Naive thymus-derived CD8-positive, alpha-beta T cell (primary cell): ENCODE measurements at places on chromosomes 5 and 9.

DNA sequence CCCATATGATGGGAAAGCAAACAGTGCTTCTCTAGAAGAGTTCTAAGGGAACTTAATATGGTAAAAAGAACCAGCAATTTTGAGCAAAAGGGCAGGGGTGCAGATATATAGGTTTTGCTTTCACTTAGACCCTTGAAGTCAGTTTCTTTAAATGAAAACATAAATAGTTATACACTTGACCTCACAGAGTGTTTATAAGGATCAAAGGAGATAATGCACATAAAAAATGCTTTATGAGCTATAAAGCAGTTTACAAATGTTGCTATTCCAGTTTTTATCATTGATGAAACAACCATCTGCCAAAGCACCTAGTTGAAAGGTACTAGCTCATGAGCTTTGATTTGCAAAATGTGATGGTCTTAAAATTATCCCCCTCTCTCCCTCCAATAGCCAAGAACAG, 45.7 kb downstream of the ITGA2 start:
- DNase-seq, result no peak

GRCh38 chr9:92696619-92697018, 26.7 kb upstream of the IPPK start:
- DNase-seq, result no peak

DNA sequence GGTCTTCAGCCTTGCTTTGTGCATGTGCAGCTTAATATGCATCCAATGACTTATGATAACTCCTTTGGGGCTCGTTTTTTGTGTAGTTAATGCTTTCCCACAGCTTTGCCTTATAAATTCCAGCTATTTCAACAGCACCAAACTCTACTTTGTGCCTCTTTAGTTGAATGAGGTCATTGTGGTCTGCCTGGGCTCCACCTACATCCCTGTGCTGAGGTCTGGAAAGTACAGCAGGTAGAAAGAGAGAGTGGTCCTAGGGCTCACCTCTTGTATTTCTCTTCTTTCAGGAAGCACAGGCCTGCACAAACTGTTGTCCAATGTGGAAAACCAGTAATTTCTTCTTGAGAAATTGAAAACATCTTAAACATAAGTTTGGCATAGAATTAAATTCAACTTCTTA, 167.2 kb downstream of the XRCC4 start:
- no peak for DNase-seq

GRCh38 chr5:59367791-59368394, 525.6 kb downstream of the PDE4D start:
- DNase-seq, result peak; percentile 65

DNA sequence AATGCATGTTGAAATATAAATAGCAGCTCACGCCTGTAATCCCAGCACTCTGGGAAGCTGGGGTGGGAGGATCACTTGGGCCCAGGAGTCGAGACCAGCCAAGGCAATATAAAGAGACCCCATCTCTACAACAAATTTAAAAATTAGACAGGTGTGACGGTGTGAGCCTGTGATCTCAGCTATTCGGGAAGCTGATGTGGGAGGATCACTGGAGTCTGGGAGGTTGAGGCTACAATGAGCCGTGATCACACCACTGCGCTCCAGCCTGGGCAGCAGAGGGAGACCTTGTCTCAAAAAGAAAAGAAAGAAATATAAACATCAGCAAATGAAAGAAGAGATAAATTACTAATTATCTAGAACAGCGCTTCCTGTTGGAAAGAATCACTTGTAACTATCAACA, 105.0 kb downstream of the MAPKAP1 start:
- no peak for DNase-seq

DNA sequence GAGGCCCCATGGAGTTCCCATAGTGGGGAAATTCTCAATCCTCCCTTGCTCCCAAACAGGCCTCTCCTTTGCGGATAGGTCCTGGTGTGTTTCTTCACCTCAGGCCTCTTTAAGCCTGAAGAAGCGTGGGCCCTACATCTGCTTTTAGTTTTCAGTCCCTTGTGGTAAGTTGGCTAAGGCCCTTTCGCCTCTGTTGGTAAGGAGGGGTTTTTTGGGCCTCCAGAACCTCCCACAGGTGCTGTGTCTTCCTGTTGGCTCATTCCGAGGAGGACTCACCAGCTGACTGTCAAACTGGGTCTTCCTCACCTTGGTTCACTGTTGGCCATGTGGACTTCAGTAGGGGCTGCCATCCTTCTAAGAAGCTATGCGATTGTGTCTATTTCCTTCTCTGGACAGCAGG, 56.4 kb upstream of the DHFR start:
- no peak for DNase-seq

GRCh38 chr9:136015656-136016571, 54.7 kb upstream of the UBAC1 start:
- no peak for DNase-seq

DNA sequence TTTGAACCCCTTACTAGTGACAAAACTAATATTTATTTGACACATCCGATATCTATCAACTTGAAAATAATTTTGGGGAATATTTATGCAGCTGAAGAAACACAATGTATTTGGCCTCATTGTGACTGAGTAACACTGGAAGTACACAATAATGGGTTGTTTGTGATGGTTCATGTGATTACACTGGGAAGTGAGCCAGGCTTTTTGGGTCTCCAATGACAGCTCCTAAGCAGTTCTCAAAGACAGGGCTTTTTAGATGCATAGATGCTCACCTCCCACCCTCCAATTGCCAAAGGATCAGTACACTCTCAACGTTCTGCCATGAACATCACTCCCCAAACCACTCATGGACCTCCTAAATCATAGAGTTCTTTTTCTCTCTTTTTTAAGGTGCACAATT, 170.0 kb downstream of the SLC24A2 start:
- no peak for DNase-seq

GRCh38 chr9:127311239-127311741, 46.7 kb downstream of the GARNL3 start:
- DNase-seq, result peak; percentile 43

DNA sequence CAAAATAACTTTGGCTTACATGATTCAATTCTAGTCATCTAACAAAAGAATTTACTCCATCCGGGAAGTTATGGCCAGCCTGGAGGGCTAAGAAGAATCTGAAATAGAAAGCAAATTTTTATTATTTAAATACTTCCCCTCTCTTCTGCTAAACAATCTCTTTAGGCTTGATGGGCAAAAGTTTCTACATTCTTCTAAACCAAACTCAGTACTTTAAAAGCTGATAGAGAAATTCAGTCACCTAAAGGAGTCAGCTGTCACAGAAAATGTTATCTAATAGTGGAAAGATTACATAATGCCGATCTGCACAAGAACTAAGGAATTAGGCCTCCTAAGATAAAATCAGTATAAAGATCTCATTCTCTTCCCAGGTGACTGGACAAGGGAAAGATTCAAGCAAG, 32.4 kb downstream of the GNAQ start:
- no peak for DNase-seq

DNA sequence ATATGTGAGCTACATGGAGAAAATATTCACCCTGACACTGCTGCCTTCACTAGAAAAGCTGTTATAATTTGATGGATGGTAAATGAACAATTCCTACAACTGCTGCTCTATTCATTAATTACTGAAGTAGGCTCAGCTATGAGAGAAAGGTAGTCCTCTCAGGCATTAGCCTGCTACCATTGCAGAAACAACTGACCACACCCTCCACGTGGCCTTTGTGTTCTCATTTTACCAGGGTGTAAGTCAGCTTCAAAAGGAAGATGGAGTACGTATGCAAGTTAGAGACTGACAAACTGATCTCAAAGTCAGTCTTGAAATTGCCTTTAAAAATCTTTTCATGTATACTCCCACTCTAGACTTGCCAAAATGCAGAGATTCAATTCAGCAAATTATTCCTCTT, 26.3 kb upstream of the TPD52L3 start:
- DNase-seq, result no peak

GRCh38 chr5:15008921-15009320, 137.3 kb upstream of the ANKH start:
- no peak for DNase-seq

DNA sequence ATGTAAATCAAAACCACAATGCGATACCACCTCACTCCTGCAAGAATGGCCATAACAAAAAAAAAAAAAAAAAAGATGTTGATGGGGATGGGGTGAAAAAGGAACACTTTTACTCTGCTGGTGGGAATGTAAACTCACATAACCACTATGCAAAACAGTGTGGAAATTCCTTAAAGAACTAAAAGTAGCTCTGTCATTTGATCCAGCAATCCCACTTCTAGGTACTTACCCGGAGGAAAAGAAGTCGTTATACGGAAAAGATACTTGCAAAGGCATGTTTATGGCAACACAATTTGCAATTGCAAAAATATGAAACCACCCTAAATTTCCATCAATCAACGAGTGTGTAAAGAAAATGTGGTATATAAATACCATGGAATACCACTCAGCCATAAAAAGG, 205.0 kb downstream of the TENT4A start:
- DNase-seq, result no peak

- DNase-seq, result no peak
These were observed 68.7 kb downstream of the RAB24 start for GRCh38 chr5:177234841-177235240.

DNA sequence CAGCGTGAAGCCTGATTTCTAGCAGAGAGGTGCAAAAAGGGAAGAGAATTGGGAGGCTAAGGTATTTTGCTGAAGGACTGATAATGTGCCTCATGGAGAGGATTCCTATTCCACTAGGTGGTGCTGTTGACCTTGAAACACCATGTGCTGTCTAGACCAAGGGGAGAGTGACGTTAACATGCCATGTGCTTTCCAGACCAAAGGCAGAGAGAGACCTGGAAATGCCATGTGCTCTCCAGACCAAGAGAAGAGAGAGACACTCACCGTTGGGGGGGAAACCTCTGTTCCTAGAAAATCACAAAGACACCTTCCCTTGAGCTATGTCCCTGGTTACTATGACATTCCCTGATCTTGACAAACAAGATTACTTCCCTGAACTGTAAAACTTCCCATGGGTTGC, 286.0 kb upstream of the TUSC1 start:
- no peak for DNase-seq

GRCh38 chr9:121692606-121693387, 41.4 kb downstream of the DAB2IP start:
- DNase-seq, result no peak

- peak; percentile 79 for DNase-seq
These were observed 5.1 kb downstream of the MGAT4B start for GRCh38 chr5:179801304-179802206.

GRCh38 chr5:31052937-31053658, 140.4 kb upstream of the CDH6 start:
- no peak for DNase-seq

- DNase-seq, result no peak
These were observed 211.8 kb upstream of the RASEF start for GRCh38 chr9:83274787-83275186.

GRCh38 chr9:286071-286740, 71.5 kb downstream of the DOCK8 start:
- no peak for DNase-seq

DNA sequence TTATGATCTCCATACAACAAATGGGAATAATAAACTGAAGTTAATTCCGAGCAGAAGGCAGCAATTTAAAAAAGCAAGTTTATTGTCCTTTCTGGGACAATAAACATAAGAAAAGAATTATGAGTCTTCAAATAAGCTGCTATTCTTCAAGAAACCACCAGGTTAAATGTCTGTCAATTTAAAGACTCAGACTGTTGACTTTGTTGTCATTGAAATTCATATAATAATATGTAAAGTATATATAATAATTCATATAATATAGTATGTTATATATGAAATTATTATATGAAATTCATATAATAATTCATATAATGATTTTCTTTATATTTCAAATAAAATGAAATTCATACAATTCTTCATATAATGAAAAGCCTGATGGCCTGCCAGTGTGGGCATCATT, 497.5 kb upstream of the RGMB start:
- DNase-seq, result no peak

DNA sequence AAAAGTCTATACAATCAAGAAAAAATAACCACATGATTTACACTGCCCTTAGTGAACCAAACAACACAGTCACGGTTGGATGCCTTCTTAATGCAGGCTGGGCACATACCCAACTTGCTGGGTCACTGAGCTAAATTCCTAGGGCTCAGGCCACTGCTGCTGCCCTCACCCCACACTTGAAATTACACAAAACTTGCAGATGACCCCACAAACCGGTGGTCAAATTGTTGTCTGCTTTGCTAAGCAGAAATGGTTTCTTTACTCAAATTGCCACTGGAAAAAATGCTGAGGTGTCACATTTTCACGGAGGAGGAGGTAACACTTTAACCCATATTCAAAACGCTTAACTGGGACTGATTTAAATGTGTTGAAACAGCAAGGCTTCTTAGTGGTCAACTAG, 62.4 kb downstream of the HMHB1 start:
- no peak for DNase-seq

DNA sequence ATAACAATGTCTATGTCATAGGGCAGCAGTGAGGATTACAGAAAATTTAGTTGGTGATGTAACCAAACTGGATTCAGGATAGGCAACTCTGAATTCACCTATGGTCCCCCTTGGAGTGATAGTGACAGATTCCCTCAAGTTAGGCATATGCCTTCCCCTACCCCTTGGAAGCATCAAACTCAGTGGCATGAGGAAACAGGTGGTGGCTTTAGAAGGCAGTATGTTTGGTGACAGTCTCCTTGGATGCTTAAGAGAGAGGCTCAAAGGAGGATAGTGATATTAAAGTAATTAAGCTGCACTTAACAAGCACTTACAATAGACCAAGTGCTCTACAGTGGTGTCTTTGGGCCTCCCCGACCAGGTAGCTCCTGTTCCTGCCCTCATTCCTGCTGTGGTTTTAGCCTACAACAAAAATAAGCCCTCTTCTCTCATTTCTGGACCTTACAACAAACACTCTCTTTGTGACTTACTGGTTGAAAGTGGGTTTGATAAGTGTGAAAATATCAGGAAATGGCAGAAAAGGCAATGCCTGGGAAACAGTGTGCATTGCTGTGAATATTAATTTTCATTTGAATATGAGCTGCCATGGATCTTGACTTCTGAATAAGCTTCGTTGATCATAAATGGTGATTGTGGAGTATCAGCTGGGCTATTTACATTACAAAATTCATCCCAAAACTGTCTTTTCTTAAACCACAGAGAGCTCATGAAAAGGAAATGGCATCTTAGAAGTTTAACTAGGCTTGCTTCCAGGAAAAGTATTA, 29.2 kb downstream of the NR4A3 start:
- no peak for DNase-seq

- no peak for DNase-seq
These were observed 42.7 kb downstream of the NDUFS4 start for GRCh38 chr5:53603009-53603687.

DNA sequence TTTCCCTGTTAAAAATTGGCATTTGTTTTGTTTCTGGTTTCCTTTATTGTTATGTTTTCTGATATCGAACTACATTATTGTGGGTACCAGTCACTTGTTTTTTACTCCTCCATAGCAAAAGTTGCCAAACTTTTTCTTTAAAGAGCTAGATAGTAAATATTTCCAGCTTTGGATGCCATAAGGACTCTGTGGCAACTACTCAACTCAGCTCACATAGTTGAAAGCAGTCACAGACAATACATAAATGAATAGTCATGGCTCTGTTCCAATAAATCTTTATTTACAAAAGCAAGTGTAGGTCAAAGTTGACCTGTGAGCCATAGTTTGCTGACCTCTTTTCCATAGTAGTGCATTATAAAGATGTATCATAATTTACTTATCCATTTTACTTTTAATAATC, 305.0 kb downstream of the RASEF start:
- no peak for DNase-seq
